ENCODE measurements at places on chromosomes 4 and X.

GRCh38 chrX:118350706-118351105 is 4.8 kb downstream of the WDR44 start:
- no peak for DNase-seq

- DNase-seq = no peak
These were observed 19.9 kb downstream of the FGFBP1 start for GRCh38 chr4:15918484-15919129.

GRCh38 chr4:140252141-140252741 is 98.3 kb upstream of the MAML3 start:
- no peak for DNase-seq

DNA sequence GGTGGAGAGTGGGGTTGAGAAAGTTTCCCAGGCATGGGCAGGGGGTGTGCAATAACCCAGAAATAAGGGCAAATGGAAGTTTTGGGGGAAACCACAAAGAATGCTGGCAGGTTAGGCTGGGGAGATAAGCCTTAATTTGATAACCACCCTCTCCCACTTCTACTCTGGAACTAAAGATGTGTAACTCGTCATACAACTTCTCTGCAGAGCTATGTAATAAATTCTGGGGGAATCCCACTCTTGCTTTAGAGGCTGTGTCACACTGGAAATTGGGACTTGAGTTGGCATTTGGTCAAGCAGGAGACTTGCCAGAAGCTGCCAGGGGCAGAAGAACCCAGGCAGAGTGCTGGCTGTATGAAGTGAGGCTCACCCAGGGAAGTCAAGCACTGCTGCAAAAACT is 170.9 kb upstream of the CPEB2 start:
- no peak for DNase-seq

GRCh38 chr4:42489095-42489494 is 91.8 kb downstream of the SHISA3 start:
- DNase-seq = no peak

DNA sequence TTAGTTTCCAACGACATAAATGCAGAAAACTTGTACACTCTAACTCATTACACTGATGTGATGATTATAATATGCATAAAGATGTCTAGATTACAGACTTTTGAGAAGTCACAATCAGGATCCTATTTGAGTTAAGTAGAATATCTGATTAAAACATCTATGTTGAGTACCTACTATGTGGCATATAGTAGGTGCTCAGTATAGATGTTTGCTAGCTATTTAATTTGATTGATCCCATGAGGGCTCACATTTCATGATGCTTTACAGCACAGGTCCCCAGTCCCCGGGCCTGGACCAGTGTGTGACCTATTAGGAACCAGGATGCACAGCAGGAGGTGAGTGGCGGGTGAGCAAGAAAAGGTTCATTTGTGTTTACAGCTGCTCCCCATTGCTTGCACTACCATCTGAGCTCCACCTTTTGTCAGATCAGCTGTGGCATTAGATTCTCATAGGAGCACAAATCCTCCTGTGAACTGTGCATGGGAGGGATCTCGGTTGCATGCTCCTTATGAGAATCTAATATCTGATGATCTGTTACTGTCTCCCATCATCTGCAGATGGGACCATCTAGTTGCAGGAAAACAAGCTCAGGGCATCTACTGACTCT is 33.0 kb upstream of the CXCL8 start:
- DNase-seq = no peak

DNA sequence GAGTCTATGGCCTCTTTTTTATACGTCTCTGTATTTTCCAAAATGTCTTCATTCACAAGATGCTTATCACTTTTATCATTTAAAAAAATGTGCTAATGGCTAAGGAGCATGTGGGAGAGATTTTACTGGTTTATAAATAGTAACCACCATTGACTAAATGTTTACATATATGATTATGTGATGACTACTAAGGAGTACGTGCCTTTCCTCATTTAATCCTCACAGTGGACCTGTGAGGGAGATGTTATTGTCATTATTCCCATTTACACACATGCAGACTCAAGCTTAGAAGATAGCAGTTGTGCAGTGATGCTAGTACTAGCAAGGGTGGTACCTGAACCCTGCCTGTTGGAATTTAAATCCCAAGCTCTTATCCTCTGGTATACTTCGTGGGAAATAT is 2.4 kb downstream of the SRD5A3 start:
- no peak for DNase-seq

DNA sequence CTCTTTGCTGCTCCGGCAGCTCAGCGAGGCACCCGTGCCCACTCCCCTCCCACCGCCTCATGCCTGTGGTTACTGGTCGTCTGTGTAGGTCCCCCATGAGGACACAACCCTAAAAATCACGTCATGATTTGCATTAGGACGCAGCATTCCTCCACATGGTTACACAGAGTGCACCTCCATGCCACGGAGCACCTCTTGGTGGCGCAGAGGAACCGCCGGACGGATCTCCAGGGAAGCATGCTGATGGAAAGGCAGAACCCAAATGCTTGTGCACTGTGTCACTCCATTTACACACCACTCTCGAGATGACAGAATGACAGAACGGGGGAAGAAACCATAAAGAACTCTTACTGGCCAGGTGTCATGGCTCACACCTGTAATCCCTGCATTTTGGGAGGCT is 22.4 kb downstream of the FAM53A start:
- DNase-seq = no peak

DNA sequence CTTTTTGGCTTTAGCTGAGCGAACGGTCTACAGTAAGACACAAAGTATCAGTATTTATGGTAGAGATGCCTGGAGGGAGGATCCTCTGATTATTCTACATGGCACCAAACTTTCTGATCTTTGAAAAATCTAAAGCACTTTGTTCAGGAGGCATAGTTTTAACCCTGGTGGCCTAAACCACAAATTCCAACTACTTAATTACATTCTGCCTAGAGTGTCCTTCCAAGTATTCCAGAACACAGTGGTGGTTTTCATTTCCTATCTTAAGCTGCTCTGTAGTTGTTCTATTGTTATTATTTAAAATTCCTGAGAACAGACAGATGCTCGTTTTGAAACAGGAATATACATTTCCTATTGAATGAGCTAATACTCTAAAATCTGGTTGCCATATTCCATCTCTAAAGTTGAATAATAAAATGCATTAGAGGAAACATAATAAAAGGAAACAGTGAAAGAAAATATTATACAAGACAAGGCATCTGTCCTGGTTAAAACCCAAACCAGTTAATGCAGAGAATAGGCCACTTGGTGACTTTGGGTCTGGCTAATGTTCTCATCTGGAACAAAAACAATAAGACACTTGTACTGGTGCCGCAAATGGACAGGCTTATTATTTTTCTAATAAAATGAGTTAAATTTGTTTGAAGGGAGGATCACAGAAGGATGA is 657.4 kb downstream of the SPRY1 start:
- DNase-seq = no peak

Data from stimulated activated CD4-positive, alpha-beta T cell treated with anti-CD3 and anti-CD28 coated beads, Interleukin-15, amount 100 ng/mL, for 1 hour (primary cell).